ENCODE measurements at places on chromosomes 16 and 17. TPM values are rescaled to one million over a fixed set of nuclear protein-coding genes. Genes with fewer than 3 reads are reported as not detected.
A peak's percentile ranks its signal among the peaks of the same experiment; 100 is the strongest.

AOC3 gene
- 56.6 TPM for total RNA-seq

- H3K27ac ChIP-seq, result peak overlapping the region; percentile 87
- H3K4me3 ChIP-seq, result no peak overlapping the region
- DNase-seq, result no peak
- H3K4me1 ChIP-seq, result peaks cover 36% of the 10 kb centered on the region
- H3K27me3 ChIP-seq, result no peaks in the 10 kb centered on the region
Observed at GRCh38 chr16:30120340-30121105, 2.5 kb downstream of the MAPK3 start.

CASKIN1 gene
- 0.05 TPM for total RNA-seq

DNA sequence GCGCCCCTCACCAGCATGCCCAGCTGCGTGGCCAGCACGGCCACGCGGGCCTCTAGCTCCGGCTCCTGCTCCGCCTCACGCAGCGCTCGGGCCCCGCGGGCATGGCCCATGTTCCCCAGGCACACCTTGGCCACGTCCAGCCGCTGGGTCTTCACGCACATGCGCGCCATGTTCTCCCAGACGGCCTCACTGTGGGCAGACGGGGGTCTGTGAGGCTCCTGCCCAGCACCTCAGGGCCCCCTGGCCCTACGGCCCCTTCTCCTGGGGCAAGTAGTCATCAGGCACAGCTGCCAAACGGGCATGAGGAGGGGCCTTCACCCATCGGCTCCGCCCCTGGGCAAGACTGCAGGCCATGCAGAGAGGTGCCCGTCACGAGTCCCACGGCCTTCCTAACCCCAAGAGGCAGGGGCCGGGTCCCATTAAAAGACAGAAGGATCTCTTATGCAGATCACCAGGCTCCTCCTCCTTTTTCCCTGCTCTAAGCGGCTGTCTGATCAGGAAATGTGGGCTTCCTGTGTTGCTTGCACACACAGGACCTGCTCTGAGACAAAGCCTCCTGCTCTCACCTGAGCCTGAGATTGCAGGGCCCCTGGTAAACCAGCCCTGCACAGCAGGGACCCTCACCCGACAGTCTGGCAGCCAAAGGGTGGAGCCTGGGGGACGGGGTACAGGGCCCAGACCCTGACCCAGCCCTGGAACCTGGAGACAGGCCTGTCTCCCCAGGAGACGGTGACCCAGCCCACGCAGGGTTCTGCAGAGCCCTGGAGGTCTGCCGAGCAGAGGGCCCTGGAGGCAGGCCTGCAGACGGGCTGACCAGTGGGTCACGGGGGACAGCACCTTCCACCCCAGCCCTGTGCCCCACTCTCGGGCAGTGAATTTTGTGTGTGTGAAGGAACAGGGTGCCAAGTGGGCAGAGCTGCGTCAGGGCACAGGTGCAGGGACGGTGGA lies 6.6 kb upstream of the TMEM204 start:
- H3K36me3 ChIP-seq, result peaks cover 19% of the 10 kb centered on the region
- no peak for DNase-seq
- H3K4me3 ChIP-seq, result no peak overlapping the region
- H3K4me1 ChIP-seq, result peaks cover 30% of the 10 kb centered on the region
- H3K27ac ChIP-seq, result no peak overlapping the region

GRCh38 chr17:50292465-50292864 lies 18.2 kb downstream of the TMEM92 start:
- no peaks in the 10 kb centered on the region for H3K36me3 ChIP-seq
- no peak overlapping the region for H3K4me3 ChIP-seq
- H3K27me3 ChIP-seq, result no peaks in the 10 kb centered on the region
- peaks cover 44% of the 10 kb centered on the region for H3K4me1 ChIP-seq

ZFP90 gene
- total RNA-seq, result 23.3 TPM

PABPN1L gene
- not detected for total RNA-seq

- no peak overlapping the region for H3K27ac ChIP-seq
- H3K4me1 ChIP-seq, result no peaks in the 10 kb centered on the region
- peaks cover 39% of the 10 kb centered on the region for H3K27me3 ChIP-seq
- H3K36me3 ChIP-seq, result no peaks in the 10 kb centered on the region
Observed at GRCh38 chr17:48438516-48439061, 8.6 kb upstream of the SKAP1 start.
